ENCODE measurements at places on chromosomes 7 and 10. TPM values are rescaled to one million over a fixed set of nuclear protein-coding genes. Genes with fewer than 3 reads are reported as not detected.

DNA sequence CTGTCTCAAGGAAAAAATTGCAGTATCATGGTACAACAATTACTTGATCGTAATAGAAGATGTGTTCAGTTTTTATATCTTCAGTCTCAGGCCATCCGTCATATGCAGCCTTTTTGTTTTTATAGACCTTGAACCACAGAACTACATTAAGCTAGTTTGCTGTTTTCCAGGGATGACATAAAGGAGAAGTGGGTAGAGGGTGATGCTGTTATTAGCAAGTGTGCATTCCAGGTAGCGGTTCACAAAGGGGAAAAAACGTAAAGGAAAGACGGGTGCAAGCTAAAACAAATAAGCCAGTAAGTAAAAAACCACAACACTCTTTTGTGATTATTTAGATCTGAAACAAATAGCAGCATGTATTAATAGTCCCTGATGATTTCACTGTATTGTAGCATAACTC is 71.7 kb downstream of the BMPR1A start:
- no peak for DNase-seq

GRCh38 chr10:12910835-12911234 is 90.7 kb downstream of the CCDC3 start:
- no peak for DNase-seq

DNA sequence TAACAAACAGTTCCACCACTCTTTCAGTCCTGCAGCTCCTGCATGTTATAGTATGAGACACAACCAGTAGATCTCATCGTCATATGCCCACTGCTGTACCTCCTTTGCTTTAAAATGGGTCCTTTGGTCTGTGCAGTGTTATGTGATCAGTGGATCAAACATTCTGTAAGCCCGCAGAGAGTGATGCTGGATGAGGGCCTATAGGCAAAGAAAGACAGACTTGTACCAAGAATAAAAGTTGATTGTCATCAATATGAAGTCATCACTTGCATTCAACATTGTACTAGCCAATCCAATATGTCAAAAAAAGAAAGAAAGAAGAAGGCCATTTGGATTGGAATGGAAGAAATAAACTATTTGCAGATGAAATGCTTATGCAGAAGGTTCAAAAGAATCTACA is 79.8 kb upstream of the PHYHIPL start:
- no peak for DNase-seq

GRCh38 chr7:23205909-23206767 is 24.3 kb downstream of the NUP42 start:
- no peak for DNase-seq

- peak; percentile 82 for DNase-seq
Observed at GRCh38 chr10:43203448-43204041, 63.3 kb downstream of the RASGEF1A start.

- no peak for DNase-seq
Observed at GRCh38 chr10:120507175-120507574, 50.1 kb downstream of the PLPP4 start.

- DNase-seq: no peak
Observed at GRCh38 chr10:62297857-62298256, 29.2 kb upstream of the RTKN2 start.

GRCh38 chr7:16223963-16224707 is 197.2 kb downstream of the CRPPA start:
- peak; percentile 72 for DNase-seq

DNA sequence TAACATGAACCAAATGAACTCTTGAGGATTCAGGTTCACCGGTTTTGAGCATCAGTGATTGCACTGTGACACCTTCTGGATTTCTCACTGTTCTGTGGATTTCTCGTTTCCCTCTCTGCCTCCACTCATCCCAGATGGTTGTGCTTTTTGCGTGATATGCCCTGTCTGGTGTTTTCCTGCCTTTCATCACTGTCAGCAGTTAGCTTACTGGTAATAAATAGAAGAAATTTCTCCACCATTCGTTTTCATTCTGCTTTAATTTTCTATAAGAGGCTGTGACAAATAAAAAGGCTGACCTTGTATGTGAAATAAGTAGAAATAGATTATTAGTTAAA is 16.2 kb downstream of the BPGM start:
- DNase-seq: no peak

DNA sequence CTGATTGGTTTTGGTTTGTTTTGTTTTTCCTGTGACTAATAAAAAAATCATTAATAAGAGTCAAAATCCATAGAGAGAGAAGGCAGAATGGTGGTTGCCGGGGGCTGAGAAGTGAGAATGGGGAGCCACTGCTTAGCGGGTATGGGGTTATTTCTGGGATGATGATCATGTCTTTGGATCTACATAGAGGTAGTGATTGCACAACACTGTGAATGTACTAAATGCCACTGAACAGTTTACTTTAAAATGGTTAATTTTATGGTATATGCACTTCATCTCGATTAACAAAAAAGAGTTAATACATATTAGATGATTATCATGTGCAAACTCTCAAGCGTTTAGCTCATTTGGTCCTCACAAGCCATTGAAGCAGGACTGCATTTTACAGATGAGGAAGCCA is 342.9 kb downstream of the ELMO1 start:
- DNase-seq: no peak

DNA sequence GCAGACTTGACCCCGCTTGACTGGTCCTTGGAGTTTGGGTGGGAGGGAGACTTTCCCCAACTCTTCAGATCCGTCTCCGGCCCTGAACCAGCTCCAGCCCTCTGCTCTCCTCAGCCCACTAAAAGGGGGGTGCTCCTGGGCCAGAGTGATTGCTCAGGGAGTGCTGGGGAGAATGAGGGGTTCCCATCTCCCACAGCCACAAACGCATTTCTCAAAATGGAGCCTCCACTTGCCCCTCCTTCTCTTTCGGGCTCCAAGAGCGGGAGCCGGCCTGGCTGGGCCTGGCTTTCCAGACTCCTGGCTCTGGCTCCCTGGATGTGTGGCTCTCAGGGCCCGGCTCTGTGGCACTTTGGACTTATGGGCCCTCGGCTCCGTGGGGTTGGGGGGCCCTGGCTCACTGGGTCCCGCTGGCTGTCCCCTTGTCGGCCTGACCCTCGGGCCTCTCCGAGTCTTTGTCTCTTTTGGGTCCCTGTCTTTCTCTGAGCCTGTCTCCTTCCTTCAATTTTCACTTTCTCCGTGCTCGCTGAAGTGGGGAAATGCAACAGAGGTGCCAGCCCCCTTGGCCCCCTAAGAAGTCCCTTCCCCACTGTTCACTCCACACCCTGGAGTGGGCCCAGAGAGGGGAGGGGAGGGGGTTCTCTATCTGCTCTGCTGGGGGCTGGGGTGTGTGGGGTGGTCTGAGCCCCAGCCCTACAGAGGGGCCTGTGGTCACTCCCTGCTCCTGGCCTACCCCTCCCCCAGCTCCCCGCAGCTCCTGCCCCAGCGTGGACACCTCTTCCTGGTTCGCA is 713 bp downstream of the LZTS2 start:
- DNase-seq: no peak

- DNase-seq: no peak
Observed at GRCh38 chr7:121385056-121385799, 10.9 kb downstream of the FAM3C start.

DNA sequence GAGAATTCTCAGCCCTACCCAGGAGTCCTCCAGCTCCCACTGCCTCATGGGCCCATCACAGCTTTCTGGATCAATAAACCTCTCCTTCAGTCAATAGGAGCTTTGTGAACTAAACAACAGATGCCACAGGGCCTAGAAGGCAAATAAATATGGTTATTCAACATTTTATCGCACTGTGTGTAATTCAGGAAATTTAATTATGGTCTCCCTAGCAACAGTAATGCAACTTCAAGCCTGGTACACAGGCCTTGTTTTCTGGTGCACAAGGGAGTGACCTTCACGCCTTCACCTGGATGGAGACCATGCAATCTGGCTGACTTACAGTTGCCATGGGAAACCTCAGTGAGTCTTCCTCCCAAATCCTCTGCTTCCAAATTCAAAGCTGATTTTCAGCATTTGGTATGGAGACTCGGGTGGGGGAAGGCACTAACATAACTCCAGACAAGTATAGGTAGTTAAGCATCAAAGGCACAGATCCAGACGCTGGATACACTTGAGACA is 441.0 kb upstream of the NPVF start:
- no peak for DNase-seq

DNA sequence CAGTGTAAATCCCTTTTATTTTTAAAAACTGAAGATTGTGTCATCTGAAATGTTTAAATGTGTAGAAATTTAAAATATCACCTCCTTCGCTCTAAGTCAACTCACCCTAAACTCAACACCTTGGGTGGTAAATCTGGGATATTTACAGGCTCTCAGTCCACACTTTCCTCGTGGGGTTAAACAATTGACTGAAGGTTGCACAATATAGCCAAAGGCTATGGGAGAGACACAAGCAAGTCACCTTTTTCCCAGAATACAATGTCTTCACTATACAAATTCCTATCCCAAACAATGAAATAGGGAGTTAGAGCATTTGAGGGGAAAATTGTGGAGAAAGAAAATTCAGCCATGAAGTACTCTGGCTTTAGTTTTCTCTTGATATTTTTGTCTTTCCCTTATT is 32.7 kb upstream of the MAT1A start:
- DNase-seq: no peak

DNA sequence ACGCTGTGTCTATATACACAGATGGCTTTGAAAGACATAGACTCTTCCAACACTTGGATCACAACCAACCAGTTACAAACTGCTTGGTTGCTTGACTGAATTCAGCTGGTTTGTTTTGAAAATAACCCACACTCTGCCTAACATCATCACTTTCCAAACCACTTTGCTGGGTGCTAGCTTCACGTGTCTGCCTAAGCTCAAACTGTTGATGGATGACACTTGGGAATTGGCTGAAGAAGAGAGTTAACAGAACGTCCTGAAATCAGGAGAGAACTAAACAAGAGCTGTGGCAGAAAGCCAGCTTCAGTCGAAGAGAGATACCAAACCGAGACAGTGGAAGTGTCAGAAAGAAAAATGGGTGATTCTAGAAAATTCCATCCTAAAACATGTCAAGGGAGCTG is 420.8 kb upstream of the AUTS2 start:
- DNase-seq: no peak

DNA sequence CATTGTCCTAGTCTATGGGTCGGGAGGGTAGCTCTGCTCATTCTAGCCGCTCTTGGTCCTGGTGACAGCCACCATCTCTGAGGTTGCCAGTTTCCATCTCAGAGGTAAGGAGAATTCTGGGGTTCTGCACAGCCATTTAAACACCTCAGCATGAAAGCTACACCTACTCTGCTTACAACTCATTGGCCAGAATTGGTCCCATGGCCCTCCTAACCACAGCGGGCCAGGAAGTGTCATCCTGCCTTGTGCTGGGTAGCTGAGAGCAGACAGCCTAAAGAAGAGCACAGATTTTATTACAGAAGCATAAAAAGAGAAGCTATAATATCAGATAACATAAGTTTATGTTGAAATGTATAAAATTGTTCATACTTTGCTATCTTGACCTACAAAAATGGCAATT is 152.7 kb downstream of the HECW1 start:
- DNase-seq: no peak

DNA sequence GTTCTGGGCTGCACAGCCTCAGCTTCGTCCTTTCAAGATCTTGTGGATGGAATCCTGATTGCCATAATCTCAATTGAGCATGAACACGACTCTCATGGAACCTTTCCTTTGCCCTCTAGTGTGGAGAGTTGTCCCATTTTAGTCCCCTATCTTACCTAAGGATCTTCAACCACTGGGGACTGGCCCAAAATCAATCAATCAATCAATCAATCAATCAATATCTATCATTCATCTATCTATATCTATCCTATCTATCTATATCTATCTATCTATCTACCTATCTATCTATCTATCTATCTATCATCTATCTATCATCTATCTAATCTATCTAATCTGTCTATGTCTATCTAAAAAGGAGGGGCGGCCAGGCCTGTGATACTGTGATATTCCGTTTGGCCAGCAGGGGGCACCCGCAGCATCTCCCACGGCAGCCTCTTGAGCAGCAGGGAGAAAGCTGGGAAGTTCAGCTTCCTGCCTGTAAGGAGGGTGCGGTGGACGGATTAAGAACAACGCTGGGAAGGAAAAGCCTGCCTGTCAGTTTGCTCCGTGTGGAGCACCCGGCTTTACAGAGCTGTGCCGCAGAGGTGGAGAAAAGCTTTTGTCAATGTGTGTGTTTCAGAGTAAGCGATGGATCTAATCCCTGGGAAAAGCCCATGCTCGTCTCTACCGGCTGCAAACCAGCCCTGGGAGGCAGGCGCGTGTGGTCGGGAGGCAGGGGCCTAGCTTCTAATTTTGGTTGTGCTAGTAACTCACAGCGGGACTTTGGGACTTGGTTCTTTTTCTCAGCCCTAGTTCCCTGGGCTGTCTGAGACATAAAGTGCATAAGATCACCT is 124.9 kb downstream of the SH2D4B start:
- DNase-seq: peak; percentile 89

- DNase-seq: no peak
Observed at GRCh38 chr7:120442838-120443237, 169.9 kb downstream of the KCND2 start.

DNA sequence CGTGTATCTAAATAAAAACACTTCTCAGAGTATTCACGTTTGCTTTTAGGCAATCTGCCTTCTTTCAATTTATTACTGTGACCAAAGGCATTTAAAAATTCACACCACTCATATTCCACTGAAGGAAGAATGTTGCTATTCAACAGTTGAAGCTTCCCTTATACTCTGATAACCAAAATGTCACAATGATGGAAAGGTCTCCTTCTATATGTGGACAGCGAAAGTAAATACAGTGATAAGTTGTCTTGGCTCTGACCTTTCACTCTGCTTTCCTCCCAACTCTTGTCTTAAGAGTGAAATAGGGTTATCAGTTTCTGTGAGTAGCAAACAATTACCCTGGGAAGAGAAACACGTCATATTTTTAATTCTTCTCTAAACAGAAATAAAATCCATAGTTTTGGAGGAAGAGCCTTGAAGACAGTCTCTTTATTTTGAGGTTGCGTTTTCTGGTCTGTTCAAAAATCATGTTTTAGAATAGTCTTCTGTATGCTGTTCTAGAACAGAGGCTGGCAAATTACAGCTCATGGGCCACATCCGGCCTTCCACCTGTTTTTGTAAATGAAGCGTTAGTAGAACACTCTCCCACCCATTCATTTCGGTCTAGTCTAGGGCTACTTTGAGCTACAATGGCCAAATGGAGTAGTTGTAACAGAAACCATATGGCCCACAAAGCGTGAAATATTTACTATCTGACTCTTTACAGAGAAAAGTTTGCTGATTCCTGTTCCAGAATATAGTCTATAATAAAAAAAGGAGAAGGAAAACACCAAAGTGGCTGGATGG is 41.3 kb downstream of the ETV1 start:
- DNase-seq: no peak

GRCh38 chr7:48168159-48168558 is 3.1 kb upstream of the ABCA13 start:
- no peak for DNase-seq

FGFR2 gene
- not detected for total RNA-seq

FAM131B gene
- 0.37 TPM for total RNA-seq

FKBP14 gene
- 8.2 TPM for total RNA-seq

NKX2-3 gene
- not detected for total RNA-seq

ADAMTS14 gene
- total RNA-seq: 0.33 TPM

LDB3 gene
- not detected for total RNA-seq

ZPBP gene
- total RNA-seq: not detected

HHEX gene
- 0.19 TPM for total RNA-seq

OGDHL gene
- 0.89 TPM for total RNA-seq

PDLIM1 gene
- 3.2 TPM for total RNA-seq

ALOX5 gene
- 2.4 TPM for total RNA-seq

All from activated CD4-positive, alpha-beta T cell treated with anti-CD3 and anti-CD28 coated beads, Interleukin-2, amount 10 ng/mL, durations not matched to agents 24 days and 14 days (primary cell).